ENCODE measurements at places on chromosomes 5 and 9. TPM values are rescaled to one million over a fixed set of nuclear protein-coding genes. Genes with fewer than 3 reads are reported as not detected.

- DNase-seq: no peak
Measured at GRCh38 chr5:159576902-159577301, 246.6 kb upstream of the IL12B start.

GRCh38 chr5:119309326-119309725 lies 46.5 kb upstream of the TNFAIP8 start:
- DNase-seq: no peak

Gene ADAMTS12
- 3.5 TPM for total RNA-seq

Gene LIFR
- 10.1 TPM for total RNA-seq

Gene HSD17B3
- not detected for total RNA-seq

GRCh38 chr9:89676281-89676680 lies 71.5 kb downstream of the GADD45G start:
- DNase-seq: no peak

Gene LCN15
- not detected for total RNA-seq

DNA sequence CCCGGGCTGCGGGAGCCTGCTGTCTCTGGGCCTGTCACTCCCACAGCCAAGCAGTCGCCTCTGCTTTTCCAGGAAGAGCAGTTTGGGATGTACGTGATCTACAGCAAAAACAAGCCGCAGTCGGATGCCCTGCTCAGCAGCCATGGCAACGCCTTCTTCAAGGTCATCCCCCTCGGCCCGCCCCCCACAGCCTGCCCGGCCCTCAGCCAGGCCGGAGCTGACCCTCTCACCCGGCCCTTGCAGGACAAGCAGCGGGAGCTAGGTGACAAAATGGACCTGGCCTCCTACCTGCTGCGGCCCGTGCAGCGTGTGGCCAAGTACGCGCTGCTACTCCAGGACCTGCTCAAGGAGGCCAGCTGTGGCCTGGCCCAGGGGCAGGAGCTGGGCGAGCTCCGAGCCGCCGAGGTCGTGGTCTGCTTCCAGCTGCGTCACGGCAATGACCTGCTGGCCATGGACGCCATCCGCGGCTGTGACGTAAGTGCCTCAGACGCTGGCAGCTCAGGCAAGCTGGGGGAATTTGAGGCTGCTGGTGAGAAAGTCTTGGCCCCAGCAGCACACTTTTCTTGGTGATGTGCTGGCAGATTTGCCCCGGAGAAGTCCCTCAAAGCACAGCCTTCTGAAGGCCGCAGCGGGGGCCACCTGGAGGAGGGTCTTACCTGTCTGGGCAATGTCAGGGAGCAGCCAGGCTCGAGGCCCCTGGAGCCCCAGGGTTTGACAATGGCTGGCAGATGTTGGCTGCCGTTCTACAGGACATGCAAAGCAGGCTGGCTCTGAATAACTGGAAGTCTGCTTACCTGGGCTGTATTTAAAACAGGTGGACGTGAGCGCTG lies 20.1 kb upstream of the LRRC14B start:
- no peak for DNase-seq

DNA sequence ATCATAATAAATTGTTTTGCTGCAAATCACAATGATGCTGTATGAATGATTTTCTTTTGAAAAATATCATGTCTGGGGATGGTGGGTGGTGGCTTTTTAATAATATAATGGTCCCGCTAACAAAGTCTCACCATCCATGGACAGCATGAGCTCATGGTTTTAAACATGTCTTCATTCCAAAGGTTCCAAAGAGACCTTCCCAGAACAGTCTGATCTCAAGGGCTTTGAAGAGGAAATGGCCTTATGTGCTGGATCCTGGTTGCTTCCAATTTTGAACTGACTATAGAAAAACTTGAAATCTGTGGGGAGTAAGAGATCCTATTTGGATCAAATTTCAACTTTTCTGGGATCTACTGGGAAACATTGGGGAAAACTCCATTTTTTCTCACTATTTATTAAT lies 121.8 kb downstream of the ADAMTS12 start:
- DNase-seq: no peak

Gene ZBTB34
- 5.5 TPM for total RNA-seq

Gene RIC1
- total RNA-seq: 15.8 TPM

GRCh38 chr5:31196309-31196708 lies 2.8 kb downstream of the CDH6 start:
- no peak for DNase-seq

DNA sequence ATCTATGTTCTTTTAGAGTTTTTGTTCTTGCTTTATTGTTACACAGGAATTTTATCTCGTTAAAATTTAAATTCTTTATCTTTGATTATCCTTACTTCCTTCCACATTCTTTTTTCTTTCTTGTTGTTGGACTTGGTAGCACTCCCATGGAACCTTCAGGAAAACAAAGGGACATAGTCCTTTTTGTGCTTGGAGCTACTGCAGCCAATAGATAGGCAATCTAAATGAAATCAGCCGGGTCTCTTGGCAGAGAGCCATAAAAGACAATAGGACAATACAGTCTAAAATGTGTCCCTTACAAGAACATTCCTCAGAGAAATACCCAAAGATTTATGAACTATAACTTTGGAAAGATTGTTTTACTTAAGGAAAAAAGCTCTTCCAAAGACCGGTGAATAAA lies 548.1 kb upstream of the C9orf72 start:
- no peak for DNase-seq

DNA sequence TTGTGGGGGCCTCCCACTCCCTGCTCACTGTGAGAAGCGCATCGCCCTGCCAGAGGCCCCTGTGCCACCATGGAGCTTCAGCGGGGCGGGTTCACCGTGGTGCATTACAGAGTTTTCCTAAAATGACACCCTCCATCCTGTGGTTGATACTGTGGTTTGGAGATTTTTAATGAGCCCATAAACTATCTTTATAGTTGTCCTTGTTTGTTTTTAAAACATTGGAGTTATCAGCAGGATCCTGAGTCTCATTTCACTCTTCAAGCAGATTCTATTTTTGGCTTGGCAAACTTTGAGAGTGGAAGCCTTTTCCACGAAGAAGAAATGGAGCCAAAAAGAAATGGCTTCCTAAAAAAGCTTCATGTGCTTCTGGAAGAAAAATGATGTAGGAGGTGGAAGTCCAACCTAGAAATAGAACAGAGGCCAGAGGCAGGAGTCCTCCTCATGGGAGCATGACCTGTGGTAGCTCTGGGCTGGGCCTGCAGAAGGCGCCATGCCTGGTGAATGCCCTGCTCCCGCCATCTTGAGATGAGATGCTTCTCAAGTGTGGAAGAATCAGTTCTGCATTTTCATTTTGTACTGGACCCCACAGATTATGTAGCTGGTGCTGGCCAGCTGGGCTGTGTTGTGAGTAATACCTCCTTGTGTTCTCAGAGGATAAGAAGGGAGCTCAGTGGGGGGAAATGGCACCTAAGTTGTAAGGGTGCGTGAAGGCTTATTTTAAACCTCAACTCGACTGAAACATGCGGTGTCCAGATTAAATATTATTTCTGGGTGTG lies 79.0 kb upstream of the RAI14 start:
- no peak for DNase-seq

Gene GHR
- total RNA-seq: not detected
